Airway epithelial cell (primary cell): ENCODE measurements at places on chromosomes 7 and 10. TPM values are rescaled to one million over a fixed set of nuclear protein-coding genes. Genes with fewer than 3 reads are reported as not detected.

SGCE gene
- 21.7 and 34.5 TPM in 2 replicates for total RNA-seq

SYCE1 gene
- total RNA-seq: not detected in 2 replicates

GAD2 gene
- total RNA-seq: not detected in 2 replicates

CRTAC1 gene
- total RNA-seq: not detected in 2 replicates

SPDYE8 gene
- not detected in 2 replicates for total RNA-seq

PRLHR gene
- not detected in 2 replicates for total RNA-seq

PAPOLB gene
- total RNA-seq: not detected in 2 replicates

CPA4 gene
- 30.4 and 31.7 TPM in 2 replicates for total RNA-seq

MRPS24 gene
- 156 and 209 TPM in 2 replicates for total RNA-seq

BET1 gene
- total RNA-seq: 17.8 and 25.0 TPM in 2 replicates

CTAGE8 gene
- 0.51 and 1.1 TPM in 2 replicates for total RNA-seq

RAB11FIP2 gene
- 2.0 and 5.1 TPM in 2 replicates for total RNA-seq

TFEC gene
- not detected in 2 replicates for total RNA-seq

OPN4 gene
- not detected in 2 replicates for total RNA-seq

CCDC146 gene
- 0.65 and 1.5 TPM in 2 replicates for total RNA-seq

APBB1IP gene
- total RNA-seq: not detected in 2 replicates

PCLO gene
- 3.1 and 3.7 TPM in 2 replicates for total RNA-seq
